ENCODE measurements at places on chromosomes 13 and 19. TPM values are rescaled to one million over a fixed set of nuclear protein-coding genes. Genes with fewer than 3 reads are reported as not detected.

The MAP2K7 gene
- 46.1 TPM for total RNA-seq

The APC2 gene
- total RNA-seq, result 1.3 TPM

The YJEFN3 gene
- 8.6 TPM for total RNA-seq

The SHD gene
- total RNA-seq, result not detected

The GAPDHS gene
- not detected for total RNA-seq

The CYP2A6 gene
- not detected for total RNA-seq

The GRIK5 gene
- total RNA-seq, result 24.0 TPM

The ZNF480 gene
- 20.7 TPM for total RNA-seq

DNA sequence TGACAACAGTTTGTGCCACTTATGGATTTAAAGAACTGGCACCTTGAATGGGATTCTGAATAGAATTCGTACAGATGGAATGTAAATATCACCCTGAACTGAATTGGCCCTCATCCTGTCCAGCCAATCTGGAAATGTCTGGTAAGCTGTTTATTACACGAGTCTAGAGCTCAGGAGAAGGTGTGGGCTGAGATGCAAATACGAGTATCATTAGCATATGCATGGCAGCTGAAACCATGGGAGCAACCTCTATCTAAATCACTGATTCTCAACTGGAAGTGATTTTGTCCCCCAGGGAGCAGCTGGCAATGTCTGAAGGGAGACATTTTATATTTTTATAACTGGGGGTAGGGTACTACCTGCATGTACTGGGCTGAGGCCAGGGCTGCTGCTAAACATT, 15.6 kb upstream of the VWA8 start:
- peak; percentile 21 for DNase-seq

DNA sequence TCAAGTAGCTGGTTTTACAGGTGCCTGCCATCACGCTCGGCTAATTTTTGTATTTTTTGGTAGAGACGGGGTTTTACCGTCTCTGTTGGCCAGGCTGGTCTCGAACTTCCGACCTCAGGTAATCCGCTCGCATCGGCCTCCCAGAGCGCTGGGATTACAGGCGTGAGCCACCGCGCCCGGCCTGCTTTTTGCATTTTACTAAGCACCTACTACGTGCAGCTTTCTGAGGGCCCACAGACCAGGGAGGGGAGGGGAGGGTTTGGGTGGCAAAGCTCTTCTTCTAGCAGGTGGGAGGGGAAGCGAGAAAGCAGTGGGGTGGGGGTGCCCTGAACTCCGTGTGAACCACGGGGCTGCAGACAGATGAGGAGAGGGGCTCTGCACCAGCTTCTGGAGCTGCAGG, 15.0 kb downstream of the PALM start:
- DNase-seq, result no peak

GRCh38 chr13:40344270-40345148, 321.9 kb downstream of the FOXO1 start:
- DNase-seq, result no peak

DNA sequence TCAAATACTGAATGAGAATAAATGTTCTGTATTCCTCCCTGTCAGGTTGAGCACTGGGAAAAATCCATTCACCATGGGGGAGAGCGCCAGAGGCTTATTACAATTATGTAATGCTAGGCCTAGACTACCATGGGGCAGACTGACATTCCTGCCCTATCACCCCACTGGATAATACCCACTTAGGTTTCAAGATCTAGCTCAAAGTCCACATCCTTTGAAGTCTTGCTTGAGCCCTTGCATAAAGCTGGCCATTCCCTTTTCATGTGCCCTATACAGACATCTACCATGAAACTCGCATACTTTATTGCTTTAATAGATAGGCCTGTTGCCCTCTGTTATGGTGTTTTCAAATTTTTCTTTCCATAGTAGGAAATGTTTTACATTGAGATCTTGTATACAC, 149.3 kb downstream of the RGCC start:
- no peak for DNase-seq

GRCh38 chr19:15810335-15810734, 5.1 kb downstream of the OR10H1 start:
- peak; percentile 14 for DNase-seq

GRCh38 chr19:41627966-41628675, 1.2 kb upstream of the CEACAM4 start:
- DNase-seq, result no peak

GRCh38 chr13:27860743-27861142, 59.1 kb upstream of the PDX1 start:
- no peak for DNase-seq

- no peak for DNase-seq
Measured at GRCh38 chr19:28468701-28469459, 744.1 kb downstream of the UQCRFS1 start.

DNA sequence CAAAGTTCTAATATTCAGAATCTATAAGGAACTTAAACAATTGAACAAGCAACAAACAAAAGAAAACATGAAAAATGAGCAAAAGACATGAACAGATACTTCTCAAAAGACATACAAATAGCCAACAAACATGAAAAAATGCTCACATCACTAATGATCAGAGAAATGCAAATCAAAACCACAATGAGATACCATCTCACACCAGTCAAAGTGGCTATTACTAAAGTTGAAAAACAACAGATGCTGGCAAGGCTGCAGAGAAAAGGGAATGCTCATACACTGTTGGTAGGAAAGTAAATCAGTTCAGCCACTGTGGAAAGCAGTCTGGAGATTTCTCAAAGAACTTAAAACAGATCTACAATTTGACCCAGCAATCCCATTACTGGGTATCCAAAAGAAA, 74.3 kb downstream of the CRYL1 start:
- DNase-seq, result no peak

All from A673 (cell line).